Left forelimb (tissue), 1 donor: ENCODE measurements at places on chromosomes 12 and 14.

- DNase-seq, result no peak
Observed at GRCh38 chr12:87518481-87518880, 510.7 kb downstream of the C12orf50 start.

GRCh38 chr14:36604757-36605505 lies 22.5 kb upstream of the NKX2-8 start:
- no peak for DNase-seq

DNA sequence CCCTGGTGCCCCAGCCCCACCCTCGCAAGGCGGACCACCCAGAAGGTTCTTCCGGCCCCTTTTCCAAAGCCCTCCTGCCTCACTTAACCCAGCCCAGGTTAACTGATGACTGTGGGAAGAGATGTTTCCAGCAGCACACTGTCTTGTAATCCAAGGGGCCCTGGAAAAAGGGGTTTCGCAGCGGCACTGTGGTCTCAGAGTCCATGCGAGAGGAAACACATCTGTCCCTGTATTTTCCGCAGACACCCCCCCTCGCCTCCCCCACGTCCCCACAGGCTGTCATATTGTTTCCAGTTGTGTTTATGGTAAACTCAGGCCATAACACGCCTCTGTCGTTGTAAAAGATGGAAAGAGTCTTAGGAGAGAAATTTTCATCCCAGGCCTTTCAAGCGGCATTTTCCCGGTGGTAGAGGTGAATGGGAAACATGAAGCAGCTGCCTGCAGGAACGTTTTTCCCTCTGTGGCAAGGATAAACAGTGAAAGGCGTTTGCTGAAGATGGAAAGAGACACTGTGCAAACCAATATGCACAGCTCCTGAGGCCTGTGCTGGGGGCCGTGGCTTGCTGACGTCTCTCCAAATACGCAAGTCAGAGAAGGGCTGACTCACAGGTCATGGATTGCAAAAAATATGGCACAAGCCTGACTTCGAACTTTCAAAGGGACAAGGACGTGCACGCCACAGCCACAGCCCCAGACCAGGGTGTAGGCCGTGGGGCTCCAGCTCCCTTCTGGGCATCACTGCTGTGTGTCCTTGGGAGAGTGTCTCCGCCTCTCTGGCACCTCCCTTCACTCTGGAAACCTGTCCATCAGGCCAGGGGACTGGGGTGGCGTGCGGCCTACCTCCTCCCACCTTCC lies 22.5 kb upstream of the FZD10 start:
- DNase-seq, result no peak

DNA sequence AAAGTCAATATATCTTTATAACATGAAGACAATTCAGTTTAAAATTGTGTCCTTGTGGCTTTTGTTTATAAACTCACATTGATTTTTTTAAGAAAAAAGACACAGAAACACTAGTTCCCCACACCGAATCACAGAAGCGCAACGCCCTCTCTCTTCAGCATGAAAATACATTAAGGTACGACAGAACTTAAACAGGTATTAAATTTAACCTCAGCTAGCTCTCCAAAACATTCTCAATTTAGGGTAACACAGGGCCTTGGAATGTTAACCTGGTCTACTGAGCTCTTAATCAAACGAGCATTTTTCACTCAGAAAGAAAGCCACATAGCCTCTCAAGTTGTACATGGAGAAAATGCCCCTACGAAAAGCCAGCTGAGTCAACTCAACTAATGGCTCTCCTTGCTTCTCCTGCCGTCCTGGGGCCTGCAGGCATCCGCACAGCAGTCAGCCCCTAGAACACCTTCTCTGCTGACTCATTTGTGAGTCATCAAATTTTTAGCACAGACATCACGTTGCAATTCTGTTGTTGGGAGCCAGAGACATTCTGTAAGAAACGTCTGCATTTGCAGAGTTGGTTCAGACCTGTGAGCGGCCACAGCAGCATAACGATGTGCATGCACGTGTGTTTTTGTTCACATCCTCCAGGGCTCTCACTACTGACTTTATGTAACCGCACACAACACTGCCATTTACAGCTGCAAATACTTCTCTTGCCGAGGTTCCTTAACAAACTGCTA lies 141.6 kb downstream of the ITPR2 start:
- DNase-seq, result no peak

- DNase-seq, result no peak
Observed at GRCh38 chr14:68211421-68211820, 391.8 kb downstream of the RAD51B start.

- no peak for DNase-seq
Observed at GRCh38 chr12:109014984-109015765, 5.7 kb downstream of the SVOP start.

DNA sequence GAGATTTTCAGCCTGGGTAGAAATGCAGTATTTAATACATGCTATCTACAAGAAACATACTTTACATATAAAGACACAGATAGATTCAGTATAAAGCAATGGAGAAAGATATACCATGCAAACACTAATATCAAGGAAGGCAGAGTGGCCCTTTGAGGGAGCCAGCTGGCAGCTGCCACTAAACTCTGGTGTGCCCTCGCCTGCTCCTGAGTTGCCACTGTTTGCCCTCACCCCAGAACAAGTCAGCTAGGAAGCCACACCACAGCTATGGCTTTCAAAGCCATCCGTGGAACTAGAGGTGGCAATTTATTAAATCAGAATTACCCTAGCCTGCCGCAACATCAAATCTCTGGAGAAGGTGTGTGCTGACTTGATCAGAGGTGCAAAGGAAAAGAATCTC lies 18.3 kb downstream of the PXN start:
- no peak for DNase-seq

GRCh38 chr12:91877022-91877421 lies 268.6 kb downstream of the BTG1 start:
- no peak for DNase-seq
